ENCODE measurements at places on chromosomes 4 and X. TPM values are rescaled to one million over a fixed set of nuclear protein-coding genes. Genes with fewer than 3 reads are reported as not detected.

Gene TRAPPC11
- total RNA-seq: 44.6 TPM

Gene DCAF12L1
- not detected for total RNA-seq

DNA sequence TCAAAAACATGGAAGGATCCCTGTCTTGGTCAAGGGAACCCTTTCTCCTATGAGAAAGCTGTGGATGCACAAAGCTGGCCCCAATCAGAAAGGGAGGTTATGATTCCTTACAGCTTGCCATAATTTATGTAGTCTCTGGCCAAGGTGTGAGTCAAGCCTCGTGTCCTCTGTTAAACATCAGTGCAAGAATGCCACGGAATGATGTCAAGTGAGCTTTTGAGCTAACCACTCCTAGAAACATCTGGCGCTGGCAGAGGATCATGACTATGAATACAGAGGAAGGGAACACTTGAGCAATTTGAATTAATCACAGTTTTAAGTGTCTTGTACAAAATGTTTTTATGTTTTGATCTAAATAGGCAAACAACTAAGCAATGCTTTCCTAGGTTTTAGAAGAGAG lies 51.5 kb upstream of the RAP2C start:
- H3K4me3 ChIP-seq: no peak overlapping the region
- no peak overlapping the region for H3K27ac ChIP-seq
- no peaks in the 10 kb centered on the region for H3K4me1 ChIP-seq
- H3K36me3 ChIP-seq: no peaks in the 10 kb centered on the region
- no peak for DNase-seq

DNA sequence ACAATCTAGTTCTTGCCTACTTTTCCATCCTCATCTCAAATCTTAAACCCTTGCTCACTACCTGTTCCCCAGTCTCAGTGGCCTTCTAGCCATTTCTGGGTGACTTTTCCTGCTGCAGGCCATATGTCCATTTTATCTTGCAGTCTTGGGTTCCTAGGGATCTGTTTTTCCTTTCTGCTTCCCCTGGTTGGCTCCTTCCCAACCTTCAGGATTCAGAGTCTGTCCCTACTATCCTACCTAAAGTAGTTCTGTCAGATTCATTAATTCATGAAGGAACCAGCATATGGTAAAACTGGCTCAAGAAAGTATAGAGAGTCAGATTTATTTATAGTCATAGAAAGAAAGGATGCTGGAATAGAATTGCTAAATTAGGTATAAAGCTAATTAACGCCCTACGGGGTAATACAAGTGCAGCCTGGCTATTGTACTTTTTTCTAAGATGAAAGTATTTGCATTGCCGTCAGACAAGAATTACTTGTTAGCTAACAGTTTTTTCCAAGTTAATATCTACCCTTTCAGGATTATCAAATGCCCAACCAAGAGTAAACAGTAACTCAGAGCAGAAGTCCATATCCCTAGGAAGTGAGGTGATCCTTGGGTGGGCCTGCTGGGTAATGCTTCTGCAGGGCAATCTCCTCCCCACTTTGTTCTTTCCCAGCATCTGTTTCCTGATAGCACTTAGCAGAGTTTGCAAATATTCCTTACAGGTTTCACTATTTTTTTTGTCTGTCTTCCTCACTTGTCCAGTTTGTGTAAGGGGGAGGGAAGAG lies 63.6 kb downstream of the REPS2 start:
- no peak for DNase-seq
- no peak overlapping the region for H3K27ac ChIP-seq
- H3K27me3 ChIP-seq: no peaks in the 10 kb centered on the region
- no peaks in the 10 kb centered on the region for H3K4me1 ChIP-seq
- no peak overlapping the region for H3K4me3 ChIP-seq

DNA sequence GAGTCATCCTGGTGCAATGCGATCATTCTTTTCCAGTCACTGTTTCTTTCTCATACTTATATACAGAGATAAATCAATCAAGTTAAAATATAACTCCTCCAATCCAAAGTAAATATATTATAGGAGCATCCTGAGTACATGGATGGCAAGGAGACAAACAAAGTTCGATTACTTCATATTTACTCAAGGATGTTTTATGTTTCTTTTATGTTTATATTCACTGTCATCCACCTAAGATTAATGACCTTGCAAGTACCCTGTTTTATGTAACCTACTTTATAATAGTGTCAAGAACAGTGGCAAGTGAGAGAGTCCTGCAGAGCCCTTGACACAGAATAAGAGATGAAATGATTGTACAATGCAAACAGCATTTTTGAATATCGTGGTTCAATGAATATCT lies at the start of gene UGT2B11:
Gene UGT2B11, minus strand, starts transcription at position 33 of the 400 bp plus-strand sequence. Its CDS starts 26 bp downstream, at position 7.
- H3K27ac ChIP-seq: no peak within 1 kb of the TSS
- H3K4me3 ChIP-seq: no peak within 1 kb of the TSS
- H3K36me3 ChIP-seq: no peaks in the 10 kb centered on the region
- DNase-seq: no peak
- H3K27me3 ChIP-seq: no peaks in the 10 kb centered on the region
- no peaks in the 10 kb centered on the region for H3K4me1 ChIP-seq

DNA sequence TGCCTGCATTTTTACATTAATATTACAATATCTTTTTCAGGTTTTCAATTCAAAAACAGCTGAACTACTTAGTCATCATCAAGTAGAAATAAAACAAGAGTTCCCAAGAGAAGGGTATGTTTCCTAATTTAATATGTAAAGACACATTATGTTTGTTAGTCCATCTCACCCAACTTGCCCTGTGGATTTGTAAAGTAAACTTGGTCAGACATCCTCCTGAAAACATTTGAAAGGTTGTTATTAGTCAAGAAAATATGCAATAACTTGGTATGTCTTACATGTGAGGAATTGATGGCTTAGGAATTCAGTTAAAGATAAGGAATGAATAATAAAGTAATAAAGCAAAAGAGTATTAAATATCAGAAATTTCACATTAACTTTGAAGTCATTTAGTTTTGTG lies 12.2 kb downstream of the GK start:
- no peak overlapping the region for H3K27ac ChIP-seq
- no peak overlapping the region for H3K4me3 ChIP-seq
- H3K4me1 ChIP-seq: no peaks in the 10 kb centered on the region
- no peak for DNase-seq
- no peaks in the 10 kb centered on the region for H3K27me3 ChIP-seq

GRCh38 chr4:2743518-2744445 lies 12.4 kb downstream of the TNIP2 start:
- peak; percentile 37 for DNase-seq
- H3K36me3 ChIP-seq: no peaks in the 10 kb centered on the region
- no peak overlapping the region for H3K4me3 ChIP-seq
- H3K4me1 ChIP-seq: no peaks in the 10 kb centered on the region

GRCh38 chr4:2103127-2103842 lies 44.2 kb downstream of the NAT8L start:
- no peaks in the 10 kb centered on the region for H3K4me1 ChIP-seq
- H3K27me3 ChIP-seq: no peaks in the 10 kb centered on the region
- H3K4me3 ChIP-seq: no peak overlapping the region
- no peak for DNase-seq
- no peaks in the 10 kb centered on the region for H3K36me3 ChIP-seq
- H3K27ac ChIP-seq: no peak overlapping the region

DNA sequence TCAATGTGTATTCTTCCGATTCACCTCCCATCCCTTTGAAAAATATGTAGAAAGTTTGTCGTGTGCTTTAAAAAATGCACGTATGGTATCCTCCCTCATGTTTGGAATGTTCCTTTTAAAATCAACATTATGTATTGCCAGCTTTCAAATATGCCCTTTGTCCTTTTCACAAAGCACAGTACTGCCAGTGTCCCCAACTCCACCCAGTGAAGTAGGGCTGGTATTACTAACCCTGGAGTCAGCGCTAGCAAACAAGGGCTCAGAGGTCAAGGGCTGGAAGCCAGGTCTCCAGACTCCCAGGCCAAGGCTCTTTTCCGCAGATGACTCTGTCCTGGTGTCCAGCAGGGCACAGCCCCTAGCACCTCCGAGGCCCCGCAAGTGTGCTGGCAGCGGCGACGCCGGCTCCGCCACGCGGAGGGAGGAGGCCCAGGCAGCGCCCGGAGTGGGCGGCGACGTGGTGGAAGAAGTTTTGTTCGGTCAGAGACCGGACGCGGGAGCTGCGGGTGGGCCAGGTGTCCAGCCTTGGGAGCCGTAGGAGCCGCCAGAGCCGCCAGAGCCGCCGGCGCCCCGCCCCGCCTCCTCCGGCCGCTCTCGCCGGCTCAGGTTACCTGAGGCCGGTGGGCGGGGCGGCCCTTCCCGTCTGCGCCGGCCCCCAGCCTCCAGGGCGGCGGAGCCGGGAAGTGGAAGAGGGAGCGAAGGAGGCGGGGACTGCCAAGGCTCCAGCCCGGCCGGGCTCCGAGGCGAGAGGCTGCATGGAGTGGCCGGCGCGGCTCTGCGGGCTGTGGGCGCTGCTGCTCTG lies at the start of gene IL13RA1:
Gene IL13RA1, plus strand, starts transcription at position 720 of the 799 bp plus-strand sequence. Its CDS starts 33 bp downstream, at position 753.
- H3K4me1 ChIP-seq: peaks cover 2% of the 10 kb centered on the region
- DNase-seq: peak; percentile 87
- H3K27me3 ChIP-seq: no peaks in the 10 kb centered on the region
- peak within 1 kb of the TSS; percentile 46 for H3K4me3 ChIP-seq
- no peaks in the 10 kb centered on the region for H3K36me3 ChIP-seq
- H3K27ac ChIP-seq: peak within 1 kb of the TSS; percentile 89

DNA sequence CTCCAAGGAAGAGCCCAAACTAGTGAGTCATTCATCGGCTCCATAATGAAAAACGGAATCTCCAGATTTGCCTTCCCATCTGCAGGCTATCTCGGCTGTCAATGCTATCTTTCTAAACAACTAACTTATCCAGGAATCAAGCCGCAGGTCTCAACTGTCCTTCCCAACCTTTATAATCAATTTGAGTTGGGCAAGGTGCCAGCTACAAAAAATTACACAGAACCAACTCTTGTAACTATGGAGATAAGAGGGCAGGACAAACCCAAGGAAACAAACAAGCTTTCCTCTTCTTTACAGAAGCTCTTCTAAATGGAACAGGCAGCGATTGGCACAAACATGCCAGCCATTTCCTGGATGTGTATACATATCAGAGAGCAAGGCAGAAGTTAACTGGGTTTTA lies 61.2 kb upstream of the RAI2 start:
- no peak overlapping the region for H3K27ac ChIP-seq
- H3K27me3 ChIP-seq: no peaks in the 10 kb centered on the region
- H3K36me3 ChIP-seq: no peaks in the 10 kb centered on the region
- DNase-seq: no peak

Data from aorta (tissue), 5 donors.